NCI-H1694 treated with DMSO at 0.1 percent for 48 hours (cell line): ENCODE measurements at places on chromosomes 16 and 17.

DNA sequence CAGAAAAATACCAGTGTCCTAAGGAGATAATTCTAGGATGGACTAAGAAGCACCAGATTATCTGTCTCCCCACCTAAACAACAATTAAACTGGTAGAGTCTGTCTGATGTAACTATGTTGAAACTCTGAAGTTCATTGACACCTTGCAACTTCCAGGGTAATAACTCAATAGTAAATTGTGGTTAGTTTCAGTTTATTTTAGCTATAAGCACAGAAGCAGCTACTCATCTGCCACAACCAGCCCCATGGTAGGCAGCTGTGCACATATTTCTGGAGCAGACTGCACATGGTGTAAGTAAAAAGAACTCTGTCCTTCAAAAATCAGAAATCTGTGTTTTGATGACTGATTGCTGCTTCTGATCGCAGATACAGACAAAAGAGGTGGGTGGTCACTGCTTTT, 852.1 kb downstream of the CDH11 start:
- DNase-seq, result no peak

- no peak for DNase-seq
Observed at GRCh38 chr17:16997514-16998429, 25.9 kb upstream of the TNFRSF13B start.

DNA sequence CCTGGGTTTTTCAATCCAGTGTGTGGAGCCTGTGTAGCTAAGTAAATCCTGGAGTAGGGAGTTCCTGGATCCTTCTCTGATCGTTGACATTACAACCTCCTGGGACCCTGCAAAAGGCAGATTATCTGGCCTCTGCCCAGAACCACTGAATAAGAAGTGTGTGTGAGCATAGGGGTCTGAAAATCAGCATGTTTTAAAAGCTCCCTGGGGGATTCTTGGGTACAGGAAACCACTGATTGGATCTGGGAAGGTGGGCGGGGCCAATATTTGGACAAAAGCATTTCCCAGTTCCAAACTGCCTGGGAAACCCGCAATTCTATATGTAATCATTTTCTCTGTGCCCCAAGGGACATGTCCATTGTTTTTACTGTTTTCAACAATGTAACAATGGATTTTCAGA, 27.2 kb upstream of the BEAN1 start:
- DNase-seq, result peak; percentile 56

DNA sequence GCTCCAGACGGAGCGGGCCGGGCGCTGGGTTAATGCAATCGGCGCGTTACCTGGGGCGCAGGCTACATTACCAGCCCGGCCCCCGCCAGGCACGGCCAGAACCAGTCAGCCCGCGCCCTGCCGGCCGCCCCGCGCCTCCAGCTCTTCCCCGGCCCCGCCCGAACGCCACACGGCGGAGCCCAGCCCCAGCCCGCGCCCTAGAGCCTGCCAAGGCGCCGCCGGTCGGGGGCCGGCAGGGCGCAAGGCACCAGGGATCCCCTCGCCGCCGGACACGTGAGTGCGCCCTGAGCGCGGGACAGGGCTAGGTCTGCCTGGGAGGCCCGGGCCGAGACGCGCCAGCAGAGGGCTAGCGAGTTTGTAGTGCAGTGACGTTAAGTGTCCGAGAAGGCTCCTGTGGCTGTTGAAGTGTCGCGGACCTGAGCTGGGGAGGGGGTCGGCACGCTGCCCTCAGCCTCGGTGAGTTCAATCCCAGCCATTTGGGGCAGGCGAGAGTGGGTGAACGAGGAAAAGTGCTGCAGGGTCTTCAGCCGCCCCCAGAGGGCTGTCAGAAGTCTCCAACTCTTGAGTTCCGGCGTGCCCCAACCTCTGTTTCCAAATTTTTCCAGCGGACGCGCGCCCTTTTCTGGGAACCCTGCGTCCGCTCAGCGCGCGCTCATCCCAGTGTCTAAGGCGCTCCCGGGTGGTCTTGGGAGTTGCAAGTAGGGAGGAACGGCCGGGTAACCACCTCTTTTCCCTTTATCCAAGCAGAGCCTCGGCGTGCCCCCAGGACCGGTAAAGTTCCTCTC, at the start of gene SLC6A2:
TSS of gene SLC6A2 (plus strand) at position 92 of the 785 bp plus-strand sequence. CDS start 707 bp downstream, outside the sequence.
- no peak for DNase-seq

GRCh38 chr17:65783845-65784334, 222.4 kb upstream of the AXIN2 start:
- DNase-seq, result no peak

DNA sequence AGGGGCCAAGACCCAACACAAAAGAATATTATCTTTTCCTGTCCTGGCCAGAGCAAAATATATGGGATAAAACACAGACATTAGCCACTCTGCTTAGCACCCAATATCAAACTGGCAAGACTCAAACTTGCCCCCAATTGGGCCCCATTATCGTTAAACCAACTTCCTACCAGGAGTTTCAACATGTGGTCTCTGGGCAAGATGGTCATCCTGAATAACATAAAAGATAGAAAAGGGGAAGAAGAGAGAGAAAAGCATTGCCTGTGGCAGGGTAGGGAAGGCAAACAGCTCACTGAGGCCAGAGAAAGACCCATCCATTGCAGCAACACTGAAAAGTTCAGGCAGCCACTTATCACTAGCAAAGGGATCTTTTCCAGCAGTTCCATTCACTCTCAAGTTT, 502.1 kb downstream of the KIF2B start:
- DNase-seq, result no peak

DNA sequence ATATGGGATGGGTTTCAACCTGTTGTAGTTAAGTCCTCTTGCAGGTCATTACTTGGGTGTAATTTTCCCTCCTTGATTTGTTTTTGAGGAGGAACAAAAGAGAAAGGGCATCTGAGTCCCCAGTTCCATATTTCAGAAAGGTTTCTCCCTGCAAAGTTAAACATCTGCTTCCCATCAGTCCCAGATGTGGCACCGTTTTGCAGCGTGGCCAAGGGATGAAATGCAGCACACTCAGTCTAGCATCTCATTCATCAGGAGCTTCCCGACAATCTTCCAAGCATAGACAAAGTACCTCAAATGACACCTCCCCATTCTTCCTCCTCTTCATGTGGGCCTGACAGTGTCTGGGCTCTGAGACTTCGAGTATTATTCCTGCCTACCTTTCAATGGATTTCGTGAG, 363.7 kb upstream of the SOX9 start:
- no peak for DNase-seq

- DNase-seq, result no peak
Observed at GRCh38 chr16:13999895-14000425, 71.2 kb upstream of the MRTFB start.

DNA sequence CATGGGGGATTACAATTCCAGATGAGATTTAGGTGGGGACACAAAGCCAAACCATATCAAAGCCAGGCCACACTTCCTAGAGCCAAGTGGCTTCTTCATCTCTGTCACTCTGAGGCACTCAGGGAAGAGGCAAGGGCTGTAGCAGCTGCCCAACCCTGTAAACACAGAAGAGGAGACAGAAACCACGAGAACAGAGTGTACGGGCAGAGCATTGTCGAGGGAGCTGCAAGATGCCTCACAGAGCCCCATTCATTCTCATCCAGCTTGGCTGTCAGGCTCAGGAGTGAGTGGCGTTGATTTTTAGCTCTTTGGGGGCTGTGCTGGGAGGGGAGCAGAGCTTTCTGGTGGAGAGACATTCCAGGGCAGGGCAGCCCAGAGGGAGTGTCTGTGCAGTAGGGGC, 117.2 kb upstream of the SALL1 start:
- no peak for DNase-seq

DNA sequence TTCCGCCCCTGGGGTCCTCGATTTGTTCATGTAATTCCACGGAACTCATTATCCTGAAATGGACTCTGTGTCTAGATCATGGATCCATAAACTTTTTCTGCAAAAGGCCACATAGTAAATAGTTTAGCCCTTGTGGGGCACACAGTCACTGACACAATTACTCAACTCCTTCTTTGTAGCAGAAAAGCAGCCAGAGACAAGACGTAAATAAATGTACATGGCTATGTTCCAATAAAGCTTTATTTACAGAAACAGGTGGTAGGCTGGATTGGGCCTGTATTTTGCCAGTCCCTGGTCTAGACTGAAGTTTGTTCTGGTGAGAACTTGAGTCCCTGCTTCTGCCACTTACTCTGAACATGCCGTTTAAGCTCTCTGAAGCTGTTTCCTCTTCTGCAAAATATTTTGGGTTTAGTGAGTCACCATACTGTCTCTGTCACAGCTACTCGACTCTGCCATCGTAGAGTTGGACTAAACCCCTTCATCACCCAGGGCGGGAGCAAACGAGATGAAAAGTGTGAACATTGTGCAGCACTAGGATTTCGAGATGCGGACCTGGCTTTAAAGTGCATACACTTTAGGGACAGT, 61.9 kb upstream of the FOXF1 start:
- DNase-seq, result no peak

DNA sequence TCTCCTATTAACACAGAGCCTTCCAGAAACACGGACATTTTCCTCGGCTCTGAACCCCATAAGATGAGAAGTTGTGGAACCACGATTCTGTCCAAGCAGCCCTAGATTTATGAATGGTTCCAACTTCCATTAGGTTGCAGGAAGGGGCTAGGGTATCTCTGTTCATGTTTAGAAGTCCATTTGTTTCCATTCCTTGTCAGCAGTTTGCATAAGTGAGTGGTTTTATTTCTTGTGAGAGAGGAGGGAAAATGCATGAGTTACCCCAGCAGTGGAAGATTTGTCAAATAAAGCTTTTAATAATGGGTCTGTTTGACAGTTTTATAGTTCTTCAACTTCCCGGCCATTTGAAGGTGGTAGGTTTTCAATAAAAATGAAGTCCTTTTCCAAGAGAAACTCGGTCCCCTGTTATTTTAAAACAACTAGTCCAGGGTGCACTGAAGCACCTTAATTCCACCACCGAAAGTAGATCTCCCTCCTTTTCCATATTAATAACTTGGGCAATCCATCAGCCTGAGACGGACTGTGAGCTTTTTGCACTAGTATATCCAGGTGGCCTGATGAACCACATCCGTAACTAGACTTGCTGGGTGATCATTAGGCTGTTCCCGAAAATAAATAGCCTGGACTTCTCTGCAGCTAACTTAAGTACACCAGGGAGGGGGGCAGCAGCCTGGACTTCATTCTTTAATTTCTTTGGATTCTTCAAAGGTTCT, 181.3 kb downstream of the TMEM114 start:
- no peak for DNase-seq

GRCh38 chr17:76544546-76545365, 4.9 kb downstream of the PRCD start:
- DNase-seq, result peak; percentile 46

- no peak for DNase-seq
Observed at GRCh38 chr16:53622315-53622714, 81.3 kb downstream of the RPGRIP1L start.

- no peak for DNase-seq
Observed at GRCh38 chr17:37567137-37567536, 42.1 kb downstream of the SYNRG start.

DNA sequence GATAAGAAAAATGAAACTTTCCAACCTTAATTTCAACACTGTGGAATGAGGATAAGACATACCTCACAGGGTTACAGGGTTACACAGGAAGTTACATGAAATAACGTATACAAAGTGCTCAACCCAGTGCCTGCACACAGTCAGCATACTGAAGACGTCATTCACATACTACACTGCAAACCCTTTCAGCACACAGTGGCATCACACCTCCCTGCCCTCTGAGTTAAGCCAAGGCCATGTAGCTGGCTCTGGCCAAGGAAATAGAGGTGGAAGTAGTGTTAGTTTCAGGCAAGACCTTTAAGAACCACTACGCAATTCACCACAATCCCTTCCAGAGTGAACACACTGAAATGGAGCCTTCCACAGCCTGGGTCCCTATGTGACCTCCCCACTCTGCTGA, 46.6 kb upstream of the GSG1L start:
- DNase-seq, result no peak

- no peak for DNase-seq
Observed at GRCh38 chr17:50519141-50519834, 11.0 kb downstream of the MYCBPAP start.

DNA sequence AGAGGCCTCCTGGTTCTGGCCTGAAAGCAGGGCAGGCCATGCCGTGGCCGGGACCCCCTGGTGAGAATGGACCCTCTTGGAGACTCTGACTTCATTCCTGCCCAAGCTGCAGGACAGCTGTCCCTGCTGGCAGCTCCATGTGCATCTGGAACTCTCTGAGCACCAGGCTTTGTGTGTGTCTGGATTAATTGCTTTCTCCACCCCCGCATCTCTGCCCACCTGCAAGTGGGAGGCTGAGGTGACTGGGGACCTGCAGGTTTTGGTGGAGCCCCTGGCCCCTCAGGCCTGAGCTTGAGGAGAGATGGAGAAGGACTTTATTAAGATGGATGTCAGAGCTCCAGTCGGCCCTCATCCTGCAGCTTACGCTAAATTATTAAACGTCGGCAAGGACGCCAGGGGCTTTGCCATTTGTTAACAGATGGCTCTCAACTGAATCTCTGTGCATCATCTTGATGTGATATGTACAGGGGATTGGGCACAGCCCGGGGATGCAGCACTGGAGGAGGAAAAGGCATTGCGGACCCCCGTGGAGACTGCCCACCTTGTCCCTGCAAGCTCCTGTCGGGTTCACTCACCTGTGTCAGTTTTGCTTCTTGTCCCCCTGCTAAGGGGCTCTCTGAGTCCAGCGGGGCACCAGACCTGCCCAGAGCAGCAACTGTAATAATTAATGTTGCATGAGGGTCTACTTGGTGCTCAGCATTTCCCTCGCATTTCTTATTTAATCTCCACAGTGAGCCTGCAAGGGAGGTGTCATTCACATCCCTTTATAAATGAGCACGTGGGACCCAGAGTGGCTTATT, 154.1 kb upstream of the RPL38 start:
- peak; percentile 82 for DNase-seq

GRCh38 chr17:29560316-29560715, 6.5 kb downstream of the ABHD15 start:
- DNase-seq, result peak; percentile 93

DNA sequence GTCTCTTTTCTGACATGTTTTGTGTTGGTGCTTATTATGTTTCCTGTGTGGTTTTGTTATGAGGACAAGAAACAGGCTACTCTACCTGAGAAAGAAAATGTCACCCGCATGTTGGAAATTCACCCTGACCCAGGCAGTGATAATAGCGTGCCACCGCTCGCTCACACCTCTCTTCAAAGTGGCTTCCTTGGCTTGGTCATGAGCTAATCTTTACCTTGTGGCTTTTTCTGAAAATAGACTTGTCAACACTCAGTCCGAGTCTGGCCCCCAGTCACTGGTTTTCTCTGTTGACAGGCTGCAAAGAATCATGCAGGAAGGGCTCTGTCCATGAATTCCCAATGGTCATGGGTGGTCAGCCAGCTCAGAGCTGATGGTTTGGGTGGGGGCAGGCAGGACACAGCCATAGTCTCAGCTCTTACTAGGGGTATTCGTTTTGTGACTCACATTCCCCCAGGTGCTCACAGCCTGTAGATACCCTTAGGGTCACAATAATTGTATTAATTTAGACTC, 121.3 kb upstream of the CACNG5 start:
- DNase-seq, result no peak

DNA sequence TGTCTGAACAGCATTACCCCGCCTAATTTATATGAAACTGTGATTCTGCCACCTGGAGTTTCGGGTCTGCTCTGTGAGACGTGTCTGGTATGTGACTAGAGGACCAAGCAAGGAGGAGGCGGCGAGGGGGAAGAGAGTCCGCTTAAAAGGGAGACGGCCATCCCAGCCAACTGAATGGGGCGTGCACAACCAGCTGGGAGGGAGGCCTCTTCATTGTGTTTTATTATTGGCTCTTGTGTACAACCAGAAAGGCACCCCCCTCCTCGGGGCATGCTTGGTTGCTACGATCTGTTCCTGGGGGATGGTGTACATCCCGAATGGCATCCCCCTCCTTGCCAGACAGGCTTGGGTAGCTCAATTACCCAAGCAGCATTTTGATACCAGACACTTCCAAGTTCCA, 384.5 kb upstream of the SALL1 start:
- no peak for DNase-seq
